ENCODE measurements at places on chromosomes 13 and 19.

GRCh38 chr13:32317716-32318465 is 2.6 kb downstream of the BRCA2 start:
- DNase-seq, result no peak

GRCh38 chr13:109700176-109700575 is 86.2 kb downstream of the IRS2 start:
- DNase-seq, result peak; percentile 76

- peak; percentile 74 for DNase-seq
Observed at GRCh38 chr13:95749545-95749944, 72.6 kb downstream of the DNAJC3 start.

GRCh38 chr13:45280011-45280410 is 61.0 kb downstream of the TPT1 start:
- no peak for DNase-seq

DNA sequence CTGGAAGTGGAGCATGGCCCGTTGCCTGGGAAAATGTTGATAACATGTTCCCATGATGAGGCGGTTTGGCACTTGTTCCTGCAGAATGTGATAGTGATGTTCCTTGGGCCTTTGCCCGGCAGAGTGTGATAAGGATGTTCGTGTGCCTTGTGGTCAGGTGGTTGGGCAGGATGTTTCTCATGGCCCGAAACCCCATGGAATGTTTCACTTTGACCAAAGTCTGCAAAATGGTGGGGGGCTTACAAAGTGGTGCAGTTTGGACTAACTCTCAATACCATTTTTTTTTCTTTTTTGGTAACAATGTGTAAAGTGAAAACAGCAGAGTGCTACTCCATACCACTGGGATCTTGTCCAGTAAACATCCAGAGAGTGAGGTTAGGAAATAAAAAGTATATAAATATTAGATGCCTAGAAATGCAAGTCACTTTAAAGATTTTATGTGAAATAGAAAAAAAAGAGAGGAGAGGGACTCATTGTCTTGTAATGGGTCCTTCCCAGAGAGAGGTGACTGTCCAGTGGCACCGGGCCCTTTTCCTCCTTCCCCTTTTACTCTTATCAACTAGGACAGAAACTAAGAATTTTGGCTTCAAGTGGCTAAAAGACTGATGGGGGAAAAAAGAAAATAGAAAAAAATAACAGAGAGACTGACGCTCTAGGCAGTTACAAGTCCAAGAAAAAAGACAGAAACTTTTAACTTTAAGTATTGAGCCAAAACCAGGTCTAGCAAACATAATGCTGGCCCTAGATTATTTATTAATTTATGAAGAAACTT is 5.7 kb downstream of the FPR3 start:
- DNase-seq, result no peak

DNA sequence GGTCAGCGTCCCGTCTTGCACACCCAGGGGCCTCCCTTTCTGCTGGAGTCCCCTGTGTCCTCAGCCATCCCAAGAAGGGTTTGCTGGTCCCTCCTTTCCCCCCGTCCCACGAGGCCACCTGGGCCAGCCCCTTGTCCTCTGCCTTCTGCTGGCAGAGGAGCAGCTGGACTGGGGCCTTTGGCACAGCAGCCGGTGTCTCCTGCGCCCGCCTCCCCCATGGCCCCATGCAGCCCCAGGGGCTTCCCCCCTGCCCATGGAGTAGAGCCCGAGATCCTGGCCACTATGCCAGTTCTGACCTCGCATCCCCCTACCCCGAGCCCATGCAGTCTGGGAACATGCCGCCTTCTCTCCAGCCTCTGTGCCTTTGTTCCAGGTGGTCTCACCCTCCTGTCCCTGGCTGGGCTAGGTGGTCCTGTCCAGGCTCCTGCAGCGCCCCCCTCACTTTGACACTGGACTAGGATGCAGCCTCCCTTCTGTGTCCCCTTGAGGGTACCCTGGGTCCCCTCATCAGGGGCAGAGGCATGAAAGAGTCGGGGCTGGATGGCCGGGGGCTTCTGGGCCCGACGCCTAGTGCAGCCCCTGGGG is 5.7 kb upstream of the GARIN5A start:
- no peak for DNase-seq

- no peak for DNase-seq
Observed at GRCh38 chr13:113819731-113820715, 43.9 kb downstream of the GAS6 start.

DNA sequence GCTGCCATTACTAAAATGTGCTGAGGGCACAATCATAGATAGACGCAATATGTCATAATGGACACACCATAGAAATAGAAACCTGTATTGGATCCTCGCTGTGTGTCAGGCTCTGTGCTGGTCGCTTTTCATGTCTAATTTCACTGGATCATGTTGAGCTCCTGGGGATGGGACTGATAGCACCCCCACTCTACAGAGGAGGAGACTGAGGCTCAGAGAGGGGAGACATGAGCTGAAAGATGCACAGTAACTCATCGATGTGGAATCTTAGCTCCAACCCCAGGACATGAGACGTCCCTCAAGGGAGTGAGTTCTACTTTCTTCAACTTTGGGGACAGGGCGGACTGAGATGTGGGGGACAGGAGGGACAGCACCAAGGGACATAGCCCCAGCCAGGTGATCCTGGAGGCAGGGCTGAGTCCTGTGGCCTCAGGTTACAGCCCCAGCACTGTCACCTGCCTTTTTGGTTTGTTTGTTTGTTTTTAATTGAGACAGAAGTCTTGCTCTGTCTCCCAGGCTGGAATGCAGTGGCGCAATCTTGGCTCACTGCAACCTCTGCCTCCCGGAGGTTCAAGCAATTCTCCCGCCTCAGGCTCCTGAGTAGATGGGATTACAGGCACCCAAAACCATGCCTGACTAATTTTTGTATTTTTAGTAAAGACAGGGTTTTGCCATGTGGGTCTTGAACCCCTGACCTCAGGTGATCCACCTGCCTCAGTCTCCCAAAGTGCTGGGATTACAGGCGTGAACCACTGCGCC is 6.6 kb upstream of the GIPC1 start:
- DNase-seq, result no peak

DNA sequence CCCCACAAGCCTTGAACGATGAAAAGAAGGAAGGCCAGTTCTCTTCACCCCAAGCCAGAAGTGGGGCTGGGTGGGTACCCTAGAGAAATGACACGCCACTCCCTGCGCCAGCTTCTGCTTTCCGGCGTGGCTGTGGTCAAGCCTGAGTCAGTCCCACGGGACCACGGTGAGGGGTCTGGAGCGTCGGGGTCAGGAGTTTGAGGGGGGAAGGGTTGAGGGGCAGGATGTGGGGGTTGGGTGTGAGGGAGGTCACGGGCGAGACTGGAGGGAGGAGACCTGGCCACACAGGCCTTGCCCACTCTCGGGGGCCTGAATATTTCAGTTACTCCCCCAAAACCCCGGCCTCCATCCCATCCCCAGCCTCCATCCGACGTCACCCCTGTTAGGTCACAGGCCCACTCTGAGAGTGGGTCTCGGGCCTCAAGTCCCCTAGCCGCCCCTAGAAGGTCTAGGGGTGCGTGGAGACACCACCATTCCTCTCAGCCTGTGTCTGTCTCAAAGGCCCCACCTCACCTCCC is 500 bp upstream of the IFI30 start:
- DNase-seq, result no peak

- no peak for DNase-seq
Observed at GRCh38 chr13:21762512-21762911, 91.6 kb downstream of the FGF9 start.

DNA sequence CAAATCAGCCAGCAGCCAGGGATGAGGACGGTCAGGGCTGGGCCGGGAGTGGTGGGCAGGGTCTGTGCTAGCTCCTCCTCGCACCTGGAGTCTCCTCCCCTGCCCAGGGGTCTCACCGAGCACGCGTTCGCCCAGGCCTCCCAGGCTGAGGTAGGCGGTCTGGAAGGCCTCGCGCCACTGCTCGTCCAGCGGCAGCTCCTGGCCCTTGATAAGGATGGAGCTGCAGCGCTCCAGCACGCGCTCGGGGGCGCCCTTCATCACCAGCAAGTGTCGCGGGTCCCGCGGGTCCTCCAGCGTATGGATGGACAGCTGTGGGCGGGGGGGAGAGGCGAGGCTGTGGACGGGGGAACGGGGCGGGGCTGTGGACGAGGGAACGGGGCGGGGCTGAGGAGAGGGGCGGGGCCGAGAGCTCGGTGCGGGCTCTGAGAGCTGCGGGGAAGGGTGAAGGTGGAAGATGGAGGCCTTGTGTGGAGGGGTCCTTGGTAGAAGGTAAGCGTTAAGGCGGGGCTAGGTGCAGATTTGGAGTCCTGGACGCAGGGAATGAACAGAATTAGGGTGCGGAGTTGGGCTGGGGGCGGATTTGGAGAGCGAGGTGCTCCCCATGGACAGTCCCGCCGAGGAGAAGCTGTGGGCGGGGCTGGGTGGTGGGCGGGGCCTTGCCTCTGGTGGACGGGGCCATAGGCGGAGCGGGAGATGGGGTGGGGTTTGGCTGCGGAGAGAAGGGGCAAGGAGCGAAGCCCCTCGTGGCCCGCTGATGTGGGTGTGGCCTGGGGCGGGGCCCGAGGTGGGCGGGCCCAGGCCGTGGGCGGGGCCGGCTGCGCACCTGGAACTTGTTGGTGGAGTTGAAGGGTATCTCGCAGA is 5.7 kb downstream of the ATP4A start:
- no peak for DNase-seq

DNA sequence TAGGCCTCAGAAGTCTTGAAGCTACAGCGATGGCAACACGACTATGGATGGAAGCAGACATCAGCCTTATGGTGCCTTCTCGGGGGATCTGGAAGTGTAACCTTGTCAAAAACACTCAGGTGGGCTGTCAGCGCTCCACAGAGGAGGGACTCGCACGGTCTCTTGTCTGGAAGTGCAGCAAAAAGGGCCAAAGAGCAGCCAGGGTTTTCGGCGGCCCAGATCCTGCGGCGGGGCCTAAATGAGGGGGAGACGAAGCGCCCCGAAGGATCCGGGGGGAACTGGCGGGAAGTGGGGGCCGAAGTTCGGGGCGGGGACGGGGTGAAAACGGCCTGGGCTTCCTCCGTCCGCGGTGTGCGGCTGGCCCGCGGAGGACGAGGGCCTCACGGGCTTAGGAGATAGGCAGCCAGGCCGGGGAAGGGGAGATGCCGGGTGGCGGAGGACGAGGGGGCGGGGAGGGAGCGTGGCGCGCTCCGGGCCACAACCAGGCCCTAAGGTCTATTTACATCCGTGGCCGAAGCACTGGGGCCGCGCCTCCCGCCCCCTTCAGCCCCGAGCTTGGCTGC is 637 bp downstream of the RANBP3 start:
- no peak for DNase-seq

DNA sequence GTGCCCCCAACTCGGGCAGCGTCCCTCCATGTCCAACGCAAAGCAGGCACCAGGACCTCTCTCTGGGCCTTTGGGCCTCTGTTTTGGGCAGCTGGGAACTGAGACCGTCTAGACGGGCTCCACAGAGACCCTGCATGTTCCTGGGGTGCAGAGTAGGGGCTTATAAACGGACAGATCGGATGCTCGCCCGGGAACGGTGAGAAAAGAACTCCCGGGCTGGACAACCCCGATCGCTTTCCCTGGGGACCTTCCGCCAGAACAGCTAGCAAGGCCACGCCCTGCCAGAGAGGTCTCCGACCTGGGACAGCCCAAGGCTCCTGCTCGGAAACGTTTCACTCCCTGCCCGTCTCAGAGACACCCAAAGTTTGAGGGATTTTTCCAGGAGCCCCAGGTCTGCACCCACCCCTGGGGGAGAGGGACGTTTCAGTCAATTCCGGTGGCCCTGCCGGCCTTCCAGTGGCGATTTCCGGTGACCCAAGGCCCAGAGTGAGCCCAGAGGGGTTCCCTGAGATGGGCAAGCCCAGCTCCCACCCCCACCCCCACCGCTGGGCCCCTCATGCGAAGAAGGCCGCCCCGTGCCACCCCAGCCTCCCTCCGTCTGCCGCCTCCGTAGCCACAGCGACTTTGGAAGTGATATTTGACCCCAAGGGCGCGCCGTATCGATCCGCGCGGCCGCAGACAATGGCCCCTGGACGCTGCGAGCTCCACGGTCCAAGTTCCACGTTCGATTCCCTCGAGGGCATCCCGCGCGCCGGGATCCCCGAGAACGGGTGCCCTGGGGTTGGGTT is 1.7 kb downstream of the NR2F6 start:
- peak; percentile 13 for DNase-seq

GRCh38 chr13:34762312-34762711 is 179.8 kb upstream of the NBEA start:
- DNase-seq, result no peak

DNA sequence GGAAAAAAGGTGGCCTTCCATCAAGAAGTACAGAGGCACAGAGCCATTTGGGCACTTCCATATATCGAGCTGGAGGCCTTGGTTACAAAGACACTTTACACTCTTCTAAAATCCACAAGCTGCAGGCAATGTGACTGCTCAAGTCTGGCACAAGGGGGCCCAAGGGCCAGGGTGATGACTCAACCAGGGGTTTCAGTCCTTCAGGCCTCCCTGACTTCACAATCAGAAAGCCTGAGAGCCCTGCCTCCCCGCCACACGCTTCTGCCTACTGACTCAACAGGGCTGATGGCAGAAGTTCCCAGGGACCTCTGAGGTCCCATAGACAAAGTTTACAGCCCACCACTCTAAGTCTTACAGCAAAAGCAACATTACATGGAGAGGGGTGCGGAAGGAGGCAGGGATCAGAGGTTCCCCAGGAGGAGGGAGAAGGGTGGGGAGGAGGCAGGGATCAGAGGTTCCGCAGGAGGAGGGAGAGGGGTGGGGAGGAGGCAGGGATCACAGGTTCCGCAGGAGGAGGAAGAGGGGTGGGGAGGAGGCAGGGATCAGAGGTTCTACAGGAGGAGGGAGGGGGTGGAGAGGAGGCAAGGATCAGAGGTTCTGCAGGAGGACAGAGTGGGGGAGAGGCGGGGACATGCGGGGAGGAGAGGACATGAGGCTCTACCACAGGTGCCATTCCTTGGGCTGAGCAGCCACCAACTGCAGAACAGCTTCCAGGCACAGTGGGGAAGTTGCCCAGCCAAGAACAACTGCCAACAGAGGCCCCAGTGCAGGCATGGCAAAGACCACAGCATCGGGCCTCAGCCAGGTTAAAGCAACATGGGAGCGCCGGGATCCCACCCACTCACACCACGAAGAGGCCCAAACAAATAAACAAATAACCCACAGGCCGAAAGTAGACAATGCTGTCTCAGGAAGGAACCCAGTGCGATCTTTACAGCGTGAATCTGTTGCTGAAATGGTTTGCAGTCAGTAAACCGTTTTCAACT is 52.0 kb downstream of the SLC7A1 start:
- no peak for DNase-seq

- DNase-seq, result no peak
Observed at GRCh38 chr13:37011002-37011401, 10.4 kb downstream of the EXOSC8 start.

DNA sequence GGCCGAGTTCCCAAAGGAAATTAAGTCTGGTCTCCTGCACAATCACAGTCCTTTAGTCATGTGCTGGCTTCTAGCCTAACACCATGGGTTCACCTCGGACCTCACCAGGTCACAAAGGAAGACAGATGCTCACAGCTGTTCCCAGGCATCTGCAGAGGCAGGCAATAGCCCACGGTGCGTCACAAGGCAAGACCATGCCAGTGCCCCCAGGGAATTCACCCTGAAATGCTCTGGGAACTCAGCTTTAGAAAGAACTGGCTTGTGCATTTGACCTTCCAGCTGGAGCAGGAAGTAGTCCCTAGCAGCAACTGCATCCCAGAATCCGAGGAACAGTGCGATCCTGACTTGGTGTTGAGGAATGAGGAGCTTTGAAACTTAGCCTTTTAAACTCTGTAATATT is 96.8 kb upstream of the WASF3 start:
- no peak for DNase-seq

GRCh38 chr13:39930544-39931444 is 275.3 kb downstream of the COG6 start:
- DNase-seq, result no peak

GRCh38 chr13:114107686-114108081 is 24.7 kb downstream of the RASA3 start:
- DNase-seq, result no peak

Data from NCI-H510A treated with DMSO at 0.1 percent for 48 hours (cell line).